ENCODE measurements at places on chromosomes 5 and 9. TPM values are rescaled to one million over a fixed set of nuclear protein-coding genes. Genes with fewer than 3 reads are reported as not detected.

DIRAS2 gene
- 0.09 TPM for total RNA-seq

MARCHF11 gene
- not detected for total RNA-seq

RPL35 gene
- total RNA-seq = 2,714 TPM

RELL2 gene
- 0.77 TPM for total RNA-seq

PRDM9 gene
- total RNA-seq = not detected

CDC26 gene
- 47.1 TPM for total RNA-seq

GDA gene
- total RNA-seq = not detected

ACER2 gene
- 1.6 TPM for total RNA-seq

FAM153A gene
- not detected for total RNA-seq

PURA gene
- total RNA-seq = 18.4 TPM

Data from bronchial smooth muscle cell (primary cell).